Endothelial cell (in vitro differentiated cells): ENCODE measurements at places on chromosomes 12 and 14.

- H3K4me1 ChIP-seq, result no peaks in the 10 kb centered on the region
- no peaks in the 10 kb centered on the region for H3K36me3 ChIP-seq
- no peak overlapping the region for H3K4me3 ChIP-seq
- no peak overlapping the region for H3K27ac ChIP-seq
- DNase-seq, result no peak
Observed at GRCh38 chr14:92886337-92886736, 36.6 kb upstream of the CHGA start.

- no peak for DNase-seq
- H3K4me1 ChIP-seq, result no peaks in the 10 kb centered on the region
- no peaks in the 10 kb centered on the region for H3K36me3 ChIP-seq
- H3K27ac ChIP-seq, result no peak overlapping the region
Observed at GRCh38 chr12:111154147-111154834, 214.6 kb downstream of the PHETA1 start.

DNA sequence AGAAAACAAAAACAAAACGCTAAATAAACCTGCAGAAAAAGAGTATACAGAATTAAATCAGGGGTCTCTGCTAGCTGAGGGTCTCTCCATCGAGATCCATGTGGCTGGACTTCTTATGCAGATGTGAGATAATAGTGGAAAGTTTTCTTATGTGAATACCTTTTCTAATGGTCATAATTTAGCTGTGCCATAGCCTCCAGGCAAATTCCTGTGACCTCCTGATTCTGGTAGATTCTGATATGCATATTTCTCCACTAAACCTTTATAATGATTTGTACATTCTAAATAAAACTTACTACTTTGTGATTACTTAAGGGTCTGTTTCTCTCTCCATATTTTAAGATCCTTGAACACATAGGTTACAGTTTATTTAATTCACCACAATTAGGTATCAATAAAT, 1002.6 kb downstream of the GALC start:
- H3K36me3 ChIP-seq, result no peaks in the 10 kb centered on the region
- DNase-seq, result no peak
- H3K27me3 ChIP-seq, result no peaks in the 10 kb centered on the region
- no peak overlapping the region for H3K4me3 ChIP-seq
- no peak overlapping the region for H3K27ac ChIP-seq
- no peaks in the 10 kb centered on the region for H3K4me1 ChIP-seq

DNA sequence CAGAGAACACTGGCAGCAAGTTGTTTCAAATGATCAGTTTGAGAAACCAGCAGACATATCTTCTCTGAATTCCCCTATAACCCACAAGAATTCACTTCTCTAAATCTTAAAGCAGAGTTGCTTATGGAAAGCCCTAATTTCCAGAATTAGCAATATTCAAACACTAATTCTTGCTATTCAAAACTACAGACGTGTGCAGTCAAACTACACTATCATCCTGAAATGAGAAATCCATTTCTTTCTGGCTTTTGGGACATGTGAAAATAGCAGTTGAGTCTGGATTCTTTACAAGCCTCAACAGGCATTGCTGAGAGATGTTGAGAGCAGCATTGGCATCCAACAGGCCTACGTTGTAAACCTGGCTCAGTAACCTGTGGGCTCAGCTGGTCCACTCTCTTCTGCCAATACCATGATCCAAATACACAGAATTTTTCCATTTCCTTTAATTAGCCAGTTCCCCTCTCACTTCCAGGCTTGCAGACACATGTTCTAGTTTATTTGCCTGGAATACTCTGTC, 74.6 kb upstream of the TMTC1 start:
- no peaks in the 10 kb centered on the region for H3K36me3 ChIP-seq
- H3K4me3 ChIP-seq, result no peak overlapping the region
- no peak overlapping the region for H3K27ac ChIP-seq
- H3K27me3 ChIP-seq, result no peaks in the 10 kb centered on the region

DNA sequence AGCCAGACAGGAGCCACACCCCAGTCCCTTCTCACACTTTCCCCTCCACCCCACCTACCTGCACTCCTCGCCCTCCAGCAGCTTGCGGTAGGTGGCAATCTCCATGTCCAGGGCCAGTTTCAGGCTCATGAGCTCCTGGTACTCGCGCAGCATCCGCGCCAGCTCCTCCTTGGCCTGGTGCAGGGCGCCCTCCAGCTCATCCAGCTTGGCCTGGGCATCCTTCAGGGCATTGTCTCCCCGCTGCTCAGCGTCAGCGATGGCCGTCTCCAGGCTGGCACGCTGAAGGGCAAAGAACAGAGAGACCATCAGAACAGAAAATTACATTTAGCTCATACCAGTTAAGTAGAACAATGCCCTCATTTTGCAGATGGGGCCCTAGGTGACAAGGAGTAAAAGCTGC, 5.5 kb downstream of the KRT74 start:
- H3K27ac ChIP-seq, result no peak overlapping the region
- peaks cover 14% of the 10 kb centered on the region for H3K4me1 ChIP-seq
- H3K36me3 ChIP-seq, result no peaks in the 10 kb centered on the region
- no peak for DNase-seq
- H3K27me3 ChIP-seq, result peaks cover 9% of the 10 kb centered on the region

DNA sequence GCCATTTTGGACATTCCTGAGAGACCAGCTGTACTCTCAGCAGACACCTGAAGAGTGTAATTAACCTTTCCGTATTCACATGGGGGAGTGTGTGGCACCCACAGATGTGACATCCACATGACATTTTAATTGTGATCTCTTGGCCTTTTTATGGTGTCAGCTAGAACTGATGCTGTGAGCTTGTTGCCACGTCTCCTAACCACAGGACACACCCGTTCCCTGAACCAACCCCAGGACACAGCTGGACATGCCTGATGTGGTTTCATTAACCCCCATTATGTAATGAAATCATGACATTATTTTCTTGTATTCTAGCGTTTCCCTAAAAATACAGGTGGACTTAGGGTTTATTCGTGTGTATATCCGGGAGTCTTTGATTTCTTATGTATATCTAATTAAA, 1036.1 kb downstream of the TMEM121 start:
- no peaks in the 10 kb centered on the region for H3K4me1 ChIP-seq
- DNase-seq, result no peak
- H3K27ac ChIP-seq, result no peak overlapping the region
- H3K36me3 ChIP-seq, result peaks cover 14% of the 10 kb centered on the region

DNA sequence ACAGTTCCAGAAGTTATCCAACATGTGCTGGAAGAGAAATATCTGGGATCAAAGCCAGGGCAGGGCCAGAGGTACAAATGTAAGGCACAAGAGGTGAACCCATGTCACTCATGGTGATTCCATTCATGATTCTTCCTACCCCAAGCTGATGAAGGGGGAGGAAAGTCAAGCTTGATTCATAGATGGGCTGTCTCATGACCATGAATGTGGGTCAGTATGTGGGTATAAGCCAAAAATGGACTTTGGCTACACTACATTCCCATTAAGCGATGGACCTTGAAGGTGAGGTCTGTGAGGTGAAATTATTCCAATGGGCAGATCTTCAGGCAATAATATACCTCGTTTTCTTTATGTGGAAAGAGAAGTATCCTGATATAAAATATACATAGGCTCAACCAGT, 217.1 kb downstream of the BTG1 start:
- H3K27me3 ChIP-seq, result no peaks in the 10 kb centered on the region
- no peak for DNase-seq
- no peaks in the 10 kb centered on the region for H3K36me3 ChIP-seq
- no peak overlapping the region for H3K27ac ChIP-seq

DNA sequence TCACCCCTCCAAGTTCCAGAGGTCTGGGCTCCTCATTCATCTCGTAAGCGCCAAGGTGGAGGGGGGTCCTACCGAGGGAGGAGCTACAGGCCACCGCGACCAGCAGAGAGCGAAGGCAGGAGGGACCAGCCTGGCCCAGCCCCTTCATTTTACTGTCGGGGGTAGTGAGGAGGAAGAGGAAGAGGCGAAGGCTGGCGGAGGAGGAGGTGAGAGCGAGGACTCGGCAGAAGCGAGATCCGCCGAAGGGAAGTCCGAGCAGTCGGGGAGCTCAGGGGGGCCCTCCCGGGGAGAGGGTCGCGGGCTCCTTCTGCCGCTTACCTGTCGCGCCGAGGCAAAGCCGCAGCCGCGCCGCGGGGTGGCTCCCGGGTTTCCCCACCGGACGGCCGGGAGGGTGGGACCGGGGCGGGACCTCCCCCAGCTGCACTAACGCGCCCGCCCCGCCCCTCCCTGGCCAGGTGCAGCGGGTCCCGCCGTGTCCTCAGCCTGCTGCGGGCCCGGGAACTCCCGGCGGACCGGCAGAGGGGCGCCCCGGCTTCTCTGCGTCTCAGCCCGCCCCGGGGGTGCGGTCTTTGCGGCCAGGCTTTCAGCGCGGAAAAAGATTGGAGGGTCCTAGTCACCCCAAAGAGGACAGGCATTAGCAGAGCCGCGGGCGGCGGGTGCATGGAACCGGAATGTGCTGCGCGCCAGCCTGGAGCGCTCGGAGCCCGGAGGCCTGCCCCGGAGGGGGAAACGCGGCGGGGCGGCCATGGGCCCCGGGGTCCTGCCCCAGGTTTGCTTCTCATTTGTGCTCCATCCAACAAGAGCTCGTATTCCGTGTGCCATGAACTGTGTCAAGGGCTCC, at the start of gene GALNT6:
TSS of gene GALNT6 (minus strand) at position 124 of the 841 bp plus-strand sequence. CDS start 11,625 bp downstream, outside the sequence.
- DNase-seq, result peak; percentile 56
- H3K27me3 ChIP-seq, result peaks cover 13% of the 10 kb centered on the region
- H3K36me3 ChIP-seq, result peaks cover 9% of the 10 kb centered on the region
- peaks cover 66% of the 10 kb centered on the region for H3K4me1 ChIP-seq
- peak within 1 kb of the TSS; percentile 48 for H3K27ac ChIP-seq
- peak within 1 kb of the TSS; percentile 93 for H3K4me3 ChIP-seq

DNA sequence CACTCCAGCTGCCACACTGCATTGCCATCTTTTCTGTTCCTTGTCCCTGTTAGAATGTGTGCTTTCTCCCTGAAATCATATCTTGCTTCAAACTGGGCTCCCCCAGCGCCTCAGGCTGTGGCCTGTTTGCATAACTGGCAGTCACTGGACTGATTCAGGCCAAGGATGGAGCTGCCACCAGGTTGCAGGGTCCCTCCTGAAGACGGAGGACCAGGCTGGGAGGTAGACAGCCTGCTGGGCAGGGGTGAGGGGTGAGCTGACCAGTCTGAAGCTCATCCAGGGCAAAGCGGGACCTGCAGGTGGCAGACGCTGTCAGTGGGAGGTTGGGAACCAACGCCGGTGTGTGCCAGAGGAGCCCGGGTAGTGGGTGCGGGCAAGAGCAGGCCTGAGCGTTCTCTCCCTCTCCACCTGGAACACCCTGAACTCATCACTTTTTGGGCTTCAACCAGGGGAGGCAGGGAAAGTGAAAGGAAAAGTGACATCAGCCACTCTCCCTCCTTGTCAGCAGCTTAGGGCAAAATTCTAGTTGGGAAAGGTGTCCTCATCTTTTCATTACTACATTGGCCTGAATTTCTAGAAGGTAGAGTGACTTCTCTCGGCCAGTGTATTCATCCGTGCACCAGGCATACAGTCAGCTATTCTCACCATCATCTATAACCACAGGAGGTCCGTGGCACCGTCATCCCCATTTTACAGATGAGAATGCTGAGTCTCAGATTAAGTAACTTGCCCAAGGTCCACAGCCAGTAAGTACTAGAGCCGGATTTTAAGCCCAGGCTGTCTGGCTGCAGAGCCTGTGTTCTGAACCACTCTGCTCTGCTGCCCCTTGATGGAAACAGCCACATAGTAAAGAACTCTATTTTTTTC, 219.1 kb downstream of the SLC41A2 start:
- no peak overlapping the region for H3K27ac ChIP-seq
- H3K4me1 ChIP-seq, result peaks cover 9% of the 10 kb centered on the region
- peaks cover 6% of the 10 kb centered on the region for H3K27me3 ChIP-seq
- H3K4me3 ChIP-seq, result peak overlapping the region; percentile 2
- DNase-seq, result no peak
- H3K36me3 ChIP-seq, result no peaks in the 10 kb centered on the region

GRCh38 chr14:24370748-24371147, 2.8 kb downstream of the NFATC4 start:
- no peak for DNase-seq
- H3K36me3 ChIP-seq, result no peaks in the 10 kb centered on the region
- peaks cover 10% of the 10 kb centered on the region for H3K4me1 ChIP-seq
- no peak overlapping the region for H3K4me3 ChIP-seq
- peaks cover 2% of the 10 kb centered on the region for H3K27me3 ChIP-seq
- no peak overlapping the region for H3K27ac ChIP-seq

GRCh38 chr14:58662018-58662417, 24.3 kb downstream of the DACT1 start:
- H3K36me3 ChIP-seq, result no peaks in the 10 kb centered on the region
- no peak for DNase-seq
- no peaks in the 10 kb centered on the region for H3K27me3 ChIP-seq
- H3K4me3 ChIP-seq, result no peak overlapping the region
- peaks cover 10% of the 10 kb centered on the region for H3K4me1 ChIP-seq

DNA sequence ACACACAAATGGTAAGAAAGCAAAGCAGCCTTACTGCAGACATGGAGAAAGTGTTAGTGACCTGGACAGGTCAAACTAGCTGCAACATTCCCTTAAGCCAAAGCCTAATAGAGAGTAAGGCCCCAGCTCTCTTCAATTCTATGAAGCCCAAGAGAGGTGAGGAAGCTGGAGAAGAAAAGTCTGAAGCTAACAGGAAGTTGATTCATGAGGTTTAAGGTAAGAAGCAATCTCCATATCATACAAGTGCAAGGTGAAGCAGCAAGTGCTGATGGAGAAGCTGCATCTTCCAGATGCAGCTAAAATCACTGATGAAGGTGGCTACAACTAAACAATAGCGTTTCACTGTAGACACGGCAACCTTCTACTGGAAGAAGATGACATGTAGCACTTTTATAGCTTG, 53.5 kb downstream of the PPP1R12A start:
- peaks cover 38% of the 10 kb centered on the region for H3K4me1 ChIP-seq
- DNase-seq, result no peak
- no peak overlapping the region for H3K27ac ChIP-seq
- H3K27me3 ChIP-seq, result no peaks in the 10 kb centered on the region

- H3K36me3 ChIP-seq, result no peaks in the 10 kb centered on the region
- DNase-seq, result no peak
- H3K27me3 ChIP-seq, result peaks cover 3% of the 10 kb centered on the region
- no peak overlapping the region for H3K27ac ChIP-seq
Observed at GRCh38 chr14:103293465-103293864, 40.6 kb upstream of the EIF5 start.

DNA sequence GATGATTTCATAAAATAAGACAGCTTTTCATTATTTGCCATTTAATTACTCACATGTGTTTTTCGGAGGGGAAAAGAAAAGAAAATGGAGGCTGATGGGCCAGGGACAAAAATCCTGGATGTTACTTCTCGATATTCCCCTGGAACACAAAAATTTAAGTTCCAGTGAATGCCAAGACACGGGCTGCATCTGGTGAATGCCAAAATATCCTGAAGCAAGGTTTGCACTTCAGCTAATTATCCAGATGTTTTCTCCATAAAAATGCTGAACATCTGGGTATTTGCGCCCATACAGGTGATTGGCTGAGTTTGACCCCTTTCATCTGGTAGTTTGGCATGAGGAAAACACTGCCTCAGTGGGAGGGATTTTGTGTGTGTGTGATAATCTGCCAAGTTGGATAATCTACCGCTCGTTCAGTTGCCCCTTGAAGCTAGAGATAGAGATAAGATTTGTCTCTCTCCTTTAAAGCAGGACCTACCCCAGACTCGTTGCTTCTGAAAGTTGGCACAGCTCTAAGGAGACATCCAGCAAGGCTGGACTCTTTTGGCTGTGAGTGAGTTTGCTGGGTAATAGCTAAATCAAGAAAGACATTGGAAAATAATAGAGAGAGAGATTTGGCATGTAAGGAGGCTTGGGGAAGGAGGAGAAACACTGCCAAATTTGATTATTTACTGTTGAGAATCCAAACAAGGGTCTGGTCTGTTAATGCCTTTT, 390.0 kb downstream of the EGLN3 start:
- H3K4me3 ChIP-seq, result no peak overlapping the region
- no peaks in the 10 kb centered on the region for H3K27me3 ChIP-seq
- DNase-seq, result no peak
- peaks cover 24% of the 10 kb centered on the region for H3K4me1 ChIP-seq

- peaks cover 1% of the 10 kb centered on the region for H3K27me3 ChIP-seq
- H3K36me3 ChIP-seq, result no peaks in the 10 kb centered on the region
- peaks cover 4% of the 10 kb centered on the region for H3K4me1 ChIP-seq
- no peak overlapping the region for H3K4me3 ChIP-seq
Observed at GRCh38 chr12:45697371-45697770, 32.1 kb upstream of the ARID2 start.
